ENCODE measurements at places on chromosomes 3 and 15.

GRCh38 chr3:21751886-21752285 is 876 bp upstream of the ZNF385D start:
- DNase-seq = no peak

- no peak for DNase-seq
Observed at GRCh38 chr3:122272879-122273278, 52.2 kb upstream of the CSTA start.

GRCh38 chr3:71910108-71910507 is 125.2 kb upstream of the PROK2 start:
- no peak for DNase-seq

DNA sequence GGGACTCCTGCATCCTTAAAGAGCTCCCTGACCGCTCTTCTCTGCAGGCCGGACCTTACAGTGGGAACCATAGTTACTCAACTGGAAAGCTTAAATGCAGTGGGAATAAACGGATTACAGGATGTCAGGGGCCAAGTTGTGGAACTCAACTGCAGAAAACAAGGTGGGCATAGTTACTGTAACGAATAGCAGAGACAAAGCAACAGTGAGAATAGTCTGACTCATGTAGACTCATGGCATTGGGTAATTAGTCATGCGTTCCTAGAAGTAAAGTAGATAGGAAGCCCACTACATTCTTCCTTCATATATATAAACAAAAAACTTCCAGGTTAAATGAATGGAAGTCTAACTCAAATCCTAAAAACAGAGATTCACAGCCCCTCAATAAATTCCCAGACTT is 95.5 kb upstream of the CHRNA7 start:
- DNase-seq = no peak

- DNase-seq = no peak
Observed at GRCh38 chr15:41840673-41841072, 2.0 kb downstream of the PLA2G4B start.

GRCh38 chr3:72345237-72345878 is 502.9 kb downstream of the SHQ1 start:
- DNase-seq = no peak

DNA sequence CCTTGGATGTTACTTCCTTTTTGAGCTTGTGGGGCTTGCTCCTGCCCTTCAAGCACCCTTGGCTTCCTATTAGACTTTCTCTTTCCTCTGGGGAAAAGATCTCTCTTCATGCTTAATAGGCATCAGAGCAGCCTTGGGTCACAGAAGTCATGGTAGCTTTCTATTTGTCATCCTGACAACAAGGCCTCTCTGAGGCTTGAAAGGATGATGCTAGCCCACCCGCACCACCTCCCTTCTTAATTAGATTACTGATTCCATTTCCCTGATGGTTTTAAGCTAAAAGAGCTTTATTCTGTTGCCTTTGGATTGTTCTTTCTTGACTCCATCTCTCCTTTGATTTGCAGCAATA is 435.5 kb upstream of the TPM1 start:
- no peak for DNase-seq

- no peak for DNase-seq
Observed at GRCh38 chr3:81339040-81339845, 422.2 kb downstream of the GBE1 start.

DNA sequence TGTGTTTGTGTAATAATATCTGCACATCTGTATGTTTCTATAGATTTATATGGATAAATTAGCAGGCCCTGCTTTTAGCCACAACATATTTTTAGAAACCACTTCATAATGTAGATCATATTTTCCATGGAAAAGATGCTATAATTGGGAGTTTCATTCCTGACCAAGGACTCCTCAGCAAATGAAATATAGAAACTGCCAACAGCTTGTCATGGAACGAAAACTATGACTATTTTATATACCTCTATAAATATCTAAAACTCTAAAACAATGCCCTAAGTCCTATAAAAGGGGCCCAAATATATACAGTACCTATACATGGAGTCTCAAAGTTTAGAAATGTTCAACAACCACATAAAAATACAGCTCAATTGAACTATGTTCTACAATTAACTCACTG is 27.9 kb downstream of the EID1 start:
- no peak for DNase-seq
